ENCODE measurements at places on chromosomes 6 and 20. TPM values are rescaled to one million over a fixed set of nuclear protein-coding genes. Genes with fewer than 3 reads are reported as not detected.

The HLA-DRA gene
- total RNA-seq: 174 TPM

The RIPOR3 gene
- 19.7 TPM for total RNA-seq

The SESN1 gene
- total RNA-seq: 42.8 TPM

The TSPO2 gene
- total RNA-seq: not detected

The C6orf58 gene
- total RNA-seq: not detected

The VNN1 gene
- total RNA-seq: 9.7 TPM

The GRM4 gene
- total RNA-seq: not detected

The HMGN4 gene
- 52.6 TPM for total RNA-seq

The GLP1R gene
- total RNA-seq: not detected

The VSX1 gene
- not detected for total RNA-seq

The MAFB gene
- 86.0 TPM for total RNA-seq

The HCK gene
- total RNA-seq: 35.1 TPM

The RWDD2A gene
- total RNA-seq: 5.7 TPM

The CRYBG1 gene
- total RNA-seq: 27.4 TPM

The ERGIC3 gene
- total RNA-seq: 138 TPM

Measured in mesenteric fat pad (tissue), 1 donor.